ENCODE measurements at places on chromosomes 5 and 9.

DNA sequence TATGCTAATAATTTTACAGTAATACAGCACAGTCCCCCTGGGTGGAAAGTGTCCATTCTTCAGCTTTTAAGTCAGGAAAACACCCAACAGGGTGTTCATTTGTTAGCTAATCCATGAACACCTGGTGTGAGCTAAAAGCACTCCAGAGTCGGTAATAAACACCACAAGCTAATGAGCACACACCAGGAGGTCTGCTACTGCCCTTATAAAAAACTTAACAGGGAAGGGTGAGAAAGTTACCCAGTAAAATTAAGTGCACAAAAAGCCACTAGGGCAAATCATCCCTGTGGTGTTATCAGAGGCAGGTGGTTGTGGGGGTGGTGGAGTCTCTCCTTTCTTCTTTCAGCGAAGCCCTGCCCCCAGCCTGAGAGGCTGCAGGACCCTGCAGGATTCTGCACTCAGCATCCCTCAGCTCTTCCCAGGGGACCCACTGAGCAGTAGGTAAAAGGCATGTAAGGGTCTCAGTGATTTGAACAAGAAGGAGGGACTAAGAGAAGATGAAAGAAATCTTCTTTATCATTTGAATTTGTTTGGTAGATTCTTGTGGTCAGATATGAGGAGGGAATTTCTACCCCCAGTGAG, 14.4 kb downstream of the GDNF start:
- no peak for DNase-seq

DNA sequence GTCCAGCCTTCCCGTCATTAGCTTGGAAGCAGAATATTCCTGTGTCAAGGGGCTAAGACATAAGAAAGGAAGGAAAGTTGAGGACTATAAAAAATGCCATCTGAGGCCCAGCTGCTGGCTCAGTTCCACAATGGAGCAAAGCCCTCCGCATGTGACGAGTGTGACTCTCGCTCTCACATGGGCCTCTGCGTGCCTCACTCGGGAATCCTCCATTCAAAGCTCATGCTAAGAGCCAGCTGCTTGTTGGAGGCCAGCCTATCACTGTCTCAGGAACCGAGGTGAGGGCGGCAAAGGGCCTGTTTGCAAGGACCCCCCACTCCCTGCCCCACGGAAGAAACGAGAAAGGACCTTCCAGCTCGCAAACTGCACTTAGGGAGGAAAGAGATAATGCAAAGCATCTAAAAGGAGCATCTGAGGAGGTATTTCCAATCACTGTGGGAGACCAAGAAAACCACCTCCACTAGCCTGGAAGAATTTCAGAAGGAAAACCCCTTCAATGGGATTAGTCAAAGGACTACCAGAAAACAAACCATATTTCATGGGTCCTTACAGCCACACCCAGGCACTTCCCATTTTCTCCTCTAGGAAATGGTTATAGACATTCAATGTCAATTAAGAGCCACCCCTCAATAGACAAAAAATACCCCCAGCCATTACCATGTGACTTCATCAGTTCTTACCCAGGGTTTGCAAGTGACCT, 95.3 kb downstream of the PRRT1B start:
- DNase-seq: no peak

- DNase-seq: no peak
Measured at GRCh38 chr9:76528642-76529190, 69.7 kb downstream of the GCNT1 start.

- DNase-seq: no peak
Measured at GRCh38 chr5:34599471-34600117, 56.5 kb upstream of the RAI14 start.

DNA sequence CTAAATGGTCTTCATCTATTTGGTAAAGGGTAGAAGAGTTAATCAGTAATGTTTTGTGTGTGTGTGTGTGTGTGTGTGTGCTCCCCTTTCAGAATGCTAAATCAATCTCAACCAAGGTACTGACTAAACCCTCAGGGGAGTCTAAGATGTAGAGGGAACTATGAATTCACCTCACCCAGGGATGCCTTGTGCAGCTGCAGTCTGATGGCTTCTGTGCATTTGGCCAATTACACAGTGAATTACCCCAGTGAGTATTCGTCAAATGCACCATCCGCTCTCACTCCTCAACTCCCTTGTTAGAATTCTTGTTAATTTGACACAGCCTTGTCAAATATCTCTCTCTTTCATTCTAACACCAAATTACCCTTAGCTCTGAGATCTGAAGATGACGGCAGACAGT, 234.6 kb downstream of the GABRB2 start:
- DNase-seq: no peak

DNA sequence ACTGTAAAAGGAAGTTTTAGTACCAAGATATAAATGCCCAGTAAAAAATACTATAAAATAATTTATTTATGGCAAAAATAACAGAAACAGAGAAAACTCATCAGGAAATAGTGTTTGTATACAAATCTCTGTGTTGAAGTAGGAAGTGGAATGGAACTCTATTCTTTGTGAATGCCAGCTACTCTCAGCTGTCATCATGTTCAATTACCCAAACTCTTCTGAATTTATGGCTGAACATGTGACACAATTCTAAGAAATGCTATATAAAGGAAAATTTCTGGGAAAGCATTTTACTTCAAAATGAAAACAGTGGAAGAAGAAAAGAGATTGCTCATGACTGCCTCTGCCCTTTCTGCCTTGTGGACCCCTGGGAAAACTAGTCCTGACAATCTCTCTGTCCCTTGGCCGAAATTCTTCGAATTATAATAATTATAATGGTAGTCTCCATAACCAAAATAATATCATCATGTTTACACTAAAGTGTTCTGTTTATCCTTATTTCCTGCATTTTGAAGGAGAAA, 522.3 kb upstream of the ST8SIA4 start:
- no peak for DNase-seq

- no peak for DNase-seq
Measured at GRCh38 chr5:81631124-81631523, 119.8 kb downstream of the SSBP2 start.

GRCh38 chr9:130444565-130445221, at the start of gene ASS1:
Gene ASS1 (plus strand): TSS chr9:130444961. CDS start chr9:130452229, 7,268 bp downstream.
- DNase-seq: no peak

DNA sequence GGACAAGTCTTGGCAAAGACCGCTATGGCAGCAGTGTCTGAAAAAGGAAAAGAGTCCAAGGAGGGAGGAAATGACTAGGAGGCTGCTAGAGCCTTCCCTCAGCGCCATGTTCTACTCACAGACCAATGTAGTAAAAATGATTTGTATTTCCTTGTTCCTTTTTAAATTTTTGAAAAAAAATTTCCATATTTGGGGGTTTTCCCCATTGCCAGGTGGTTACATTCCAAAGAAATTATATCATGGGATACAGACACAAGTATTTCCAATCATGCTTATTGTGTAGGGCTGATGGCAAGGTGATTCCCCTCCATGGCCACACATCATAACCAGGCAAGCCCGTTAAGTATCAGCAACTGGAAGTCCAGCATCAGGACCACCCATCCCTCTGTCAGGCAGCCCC, 138.2 kb downstream of the PIP5K1B start:
- DNase-seq: no peak

DNA sequence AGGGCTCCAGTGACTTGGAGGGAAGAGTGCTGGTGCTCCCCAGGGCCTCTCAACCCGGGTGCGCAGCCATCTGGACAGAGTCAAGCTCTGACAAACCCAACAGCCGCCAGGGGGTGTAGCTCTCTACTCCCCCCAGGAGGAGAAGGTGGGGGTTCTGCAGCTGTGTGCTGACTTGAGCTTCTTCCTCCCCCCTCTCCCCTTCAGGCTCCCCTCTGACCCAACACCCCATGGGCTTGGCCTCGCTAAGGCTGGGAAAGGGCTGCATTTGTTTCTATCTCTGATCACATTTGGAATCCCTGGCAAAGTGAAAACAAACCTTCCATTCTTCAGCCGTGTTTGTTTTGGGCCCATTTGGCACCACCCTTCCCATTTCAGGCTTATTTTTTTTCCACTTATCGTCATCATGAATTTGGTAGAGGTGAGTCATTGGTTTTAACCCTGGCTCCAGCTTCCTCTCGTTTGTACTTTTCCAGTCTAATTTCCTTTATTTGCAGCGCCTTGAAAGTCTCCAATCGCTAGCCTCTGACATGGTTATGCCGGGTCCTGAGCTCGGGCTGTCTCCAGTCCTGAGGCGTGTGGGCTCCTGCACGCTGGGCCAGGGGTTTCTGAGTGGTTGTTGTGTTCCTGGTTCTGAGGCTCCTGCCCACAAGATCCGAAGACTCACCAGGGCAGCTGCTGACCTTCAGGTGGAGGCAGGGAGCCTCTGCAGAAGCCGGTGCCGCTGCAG, 36.1 kb downstream of the DAP start:
- DNase-seq: peak; percentile 83

- no peak for DNase-seq
Measured at GRCh38 chr5:53080271-53080670, 29.3 kb downstream of the MOCS2 start.

GRCh38 chr9:35683323-35683722, 6.4 kb downstream of the TPM2 start:
- no peak for DNase-seq

DNA sequence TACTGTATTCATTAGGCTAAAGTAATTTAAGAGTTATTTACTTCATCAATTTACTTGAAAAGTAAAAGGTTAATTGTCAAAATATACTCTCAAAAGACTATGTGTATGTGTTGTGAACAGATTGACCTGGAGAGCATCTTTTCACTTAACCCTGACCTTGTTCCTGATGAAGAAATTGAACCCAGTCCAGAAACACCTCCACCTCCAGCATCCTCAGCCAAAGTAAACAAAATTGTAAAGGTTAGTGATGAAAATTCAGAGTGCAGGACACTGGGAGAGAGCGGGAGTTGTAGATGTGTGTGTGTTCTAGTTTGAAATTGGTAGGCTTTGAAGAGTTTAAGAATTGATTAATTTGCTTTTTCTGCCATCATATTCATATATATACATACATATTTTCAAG, 41.9 kb downstream of the KIF2A start:
- no peak for DNase-seq

DNA sequence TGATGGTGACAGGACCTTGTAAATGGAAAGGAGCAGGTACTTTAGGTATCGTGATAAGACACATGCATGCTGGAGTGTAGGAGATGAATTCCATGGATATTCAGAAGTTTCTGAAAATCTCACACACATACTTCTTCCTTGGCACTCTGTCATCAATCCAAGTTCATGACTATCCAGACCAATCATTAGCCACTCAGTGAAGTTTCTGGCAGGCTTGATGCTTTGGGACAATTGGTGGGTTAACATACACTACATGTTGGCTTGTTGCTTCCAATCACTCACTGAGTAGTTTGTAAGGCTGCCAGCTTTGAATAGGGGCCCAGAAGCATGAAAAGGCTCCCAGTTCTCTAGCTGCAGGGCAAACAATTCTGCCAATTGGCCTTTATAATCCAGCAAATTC, 147.6 kb downstream of the CEMIP2 start:
- DNase-seq: no peak

DNA sequence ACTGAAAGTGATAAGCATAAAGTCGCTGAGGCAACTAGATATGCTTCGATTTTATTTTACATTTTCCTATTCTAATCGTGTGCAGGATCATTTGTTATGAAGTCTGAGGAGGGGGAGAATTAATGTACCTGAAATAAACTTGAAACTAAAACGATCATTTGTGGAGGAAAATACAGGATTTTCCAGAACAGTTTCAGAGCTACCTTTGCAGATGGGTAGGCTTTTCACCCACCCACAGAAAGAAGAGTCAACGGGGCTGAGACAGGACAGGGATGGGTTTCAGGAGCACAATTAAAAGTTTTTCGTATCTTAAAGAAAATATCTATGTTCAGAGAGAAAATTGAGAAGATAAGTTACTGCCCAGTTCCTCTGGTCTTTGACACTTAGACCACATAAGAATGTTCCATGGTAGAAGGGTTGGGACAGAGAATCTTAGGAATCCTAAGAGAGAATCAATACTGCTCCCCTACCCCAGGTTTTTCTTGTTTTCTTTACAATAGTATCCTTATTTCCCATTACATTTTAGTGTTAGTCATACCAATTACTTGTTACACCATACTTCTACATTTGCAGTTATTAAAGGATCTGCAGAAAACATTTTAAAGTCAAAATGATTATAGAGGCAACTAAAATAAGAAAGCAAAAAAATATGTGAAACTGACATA, 211.4 kb downstream of the DEPDC1B start:
- DNase-seq: no peak

DNA sequence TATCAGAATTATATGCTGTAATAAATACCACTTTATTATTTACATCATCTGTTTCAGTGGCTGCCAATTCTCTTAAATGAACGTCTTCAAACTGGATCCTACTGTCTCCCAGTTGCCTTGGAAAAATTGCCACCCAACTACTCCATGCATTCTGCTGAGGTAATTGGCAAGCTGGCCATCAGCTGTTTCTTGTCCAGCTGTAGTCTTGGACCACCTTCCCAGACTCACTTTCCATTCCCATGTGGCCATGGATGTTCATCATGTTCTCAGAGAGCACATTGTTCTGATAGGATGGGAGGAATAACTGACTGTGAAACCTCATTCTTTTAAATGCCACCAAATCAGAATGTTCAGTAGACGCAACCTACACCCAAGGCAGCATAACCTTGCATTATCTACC, 157.5 kb downstream of the DOCK8 start:
- DNase-seq: no peak

- no peak for DNase-seq
Measured at GRCh38 chr5:33886283-33886682, 5.5 kb downstream of the ADAMTS12 start.

GRCh38 chr5:97452646-97453045, 269.6 kb upstream of the RIOK2 start:
- DNase-seq: no peak

- DNase-seq: no peak
Measured at GRCh38 chr5:3036041-3036788, 284.7 kb upstream of the IRX2 start.

DNA sequence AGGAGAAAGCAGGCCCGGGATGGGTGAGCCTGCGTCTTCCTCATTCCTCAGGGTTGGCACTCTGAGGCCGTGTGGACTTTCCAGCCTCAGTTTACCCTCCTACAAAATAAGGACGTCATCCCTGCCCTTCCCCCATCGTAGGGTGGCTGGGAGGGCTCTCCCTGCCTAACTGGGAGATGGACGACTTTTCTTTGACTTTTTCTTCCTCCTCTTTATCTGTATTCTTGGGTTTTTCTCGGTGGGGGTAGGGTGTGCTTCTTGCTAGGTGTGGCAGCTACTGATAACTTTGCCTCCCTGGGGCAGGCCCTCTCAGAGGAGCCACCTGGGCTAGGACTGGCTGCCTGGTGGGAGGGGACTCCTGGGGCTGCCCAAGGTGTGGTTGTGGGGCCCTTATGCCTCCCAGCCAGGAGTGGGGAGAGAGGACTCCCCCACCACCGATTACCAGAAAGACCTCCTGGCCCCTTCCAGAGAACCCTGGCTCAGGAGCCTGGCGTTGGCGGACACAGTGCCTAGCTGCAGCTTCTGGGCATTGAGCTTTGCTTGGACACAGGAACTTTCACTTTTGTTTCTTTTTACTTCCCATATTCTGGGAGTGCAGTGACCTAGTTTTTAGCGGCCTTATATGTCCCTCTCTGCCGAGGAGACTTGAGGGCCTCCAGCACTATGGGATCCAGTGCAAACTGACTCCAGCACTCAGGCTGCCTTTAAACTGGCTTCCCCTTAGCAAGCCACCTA, 6.1 kb downstream of the GLIPR2 start:
- DNase-seq: no peak

- DNase-seq: no peak
Measured at GRCh38 chr5:1860949-1861348, 21.8 kb downstream of the IRX4 start.

GRCh38 chr5:65854925-65855324, 71.5 kb upstream of the ERBIN start:
- DNase-seq: no peak

- no peak for DNase-seq
Measured at GRCh38 chr5:41509399-41510175, 814 bp downstream of the PLCXD3 start.

All from amniotic stem cell (primary cell).